ENCODE measurements at places on chromosomes 6 and 20.

DNA sequence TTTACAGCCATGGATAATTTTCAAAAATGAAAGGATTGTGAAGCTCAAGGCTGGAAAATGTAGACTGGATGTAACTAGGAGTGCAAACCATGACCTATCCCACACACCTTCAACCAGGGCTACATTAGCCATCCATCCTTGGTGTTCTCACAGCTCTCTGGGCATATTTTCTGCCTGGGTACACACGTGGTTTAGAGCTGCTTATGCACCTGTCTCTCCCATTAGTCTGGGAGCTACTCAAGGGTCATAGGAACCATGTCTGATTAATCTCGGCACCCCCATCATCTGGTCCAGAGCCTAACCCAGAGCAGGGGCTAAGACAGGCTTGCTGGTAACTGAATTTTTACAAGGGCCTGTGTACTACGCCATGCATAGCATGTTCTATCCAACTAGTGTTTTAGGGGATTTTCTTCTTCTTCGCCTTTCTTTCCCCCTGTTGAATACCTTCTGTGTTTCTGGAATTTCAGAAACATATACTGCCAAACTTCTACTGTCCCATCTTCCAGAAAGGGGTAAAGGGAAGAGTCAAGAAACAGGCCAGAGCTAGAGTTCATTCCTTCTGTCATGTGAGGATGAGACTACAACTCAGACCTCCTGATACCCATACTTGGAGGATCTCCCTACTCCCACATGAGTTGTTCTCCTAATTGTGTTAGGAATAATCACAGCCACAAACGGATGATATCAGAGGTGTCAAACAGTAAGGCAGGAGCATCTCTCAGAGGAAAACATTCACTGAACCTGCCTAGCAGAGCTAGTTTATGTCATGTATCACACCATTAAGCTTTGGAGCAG is 25.4 kb upstream of the FAM83C start:
- no peaks in the 10 kb centered on the region for H3K27me3 ChIP-seq
- no peak for DNase-seq
- no peak overlapping the region for H3K27ac ChIP-seq
- no peak overlapping the region for H3K4me3 ChIP-seq
- H3K36me3 ChIP-seq: no peaks in the 10 kb centered on the region

- no peak overlapping the region for H3K4me3 ChIP-seq
- no peaks in the 10 kb centered on the region for H3K27me3 ChIP-seq
- H3K36me3 ChIP-seq: no peaks in the 10 kb centered on the region
- DNase-seq: no peak
These were observed 82.1 kb upstream of the COL21A1 start for GRCh38 chr6:56329271-56330050.

GRCh38 chr6:72324591-72324990 is 297.3 kb upstream of the KCNQ5 start:
- no peaks in the 10 kb centered on the region for H3K36me3 ChIP-seq
- H3K27ac ChIP-seq: no peak overlapping the region
- no peaks in the 10 kb centered on the region for H3K27me3 ChIP-seq
- H3K4me1 ChIP-seq: no peaks in the 10 kb centered on the region

- H3K4me3 ChIP-seq: no peak overlapping the region
- DNase-seq: no peak
- H3K4me1 ChIP-seq: no peaks in the 10 kb centered on the region
- no peaks in the 10 kb centered on the region for H3K27me3 ChIP-seq
These were observed 14.6 kb upstream of the SLC22A7 start for GRCh38 chr6:43283514-43283901.

DNA sequence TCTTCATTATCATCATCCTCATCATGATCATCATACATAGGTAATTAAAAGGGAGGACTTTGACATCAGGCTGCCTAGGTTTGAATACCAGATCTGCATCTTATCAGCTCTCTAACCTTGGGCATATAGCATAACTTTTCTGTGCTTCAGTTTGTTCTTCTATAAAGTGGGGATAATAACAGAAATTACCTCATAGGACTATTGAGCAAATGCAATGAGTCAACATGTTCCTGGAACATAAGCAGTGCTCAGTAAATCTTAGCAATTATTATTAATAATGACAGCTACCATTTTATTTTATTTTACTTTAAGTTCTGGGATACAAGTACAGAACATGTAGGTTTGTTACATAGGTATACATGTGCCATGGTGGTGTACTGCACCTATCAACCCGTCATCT is 7.2 kb downstream of the C20orf202 start:
- no peaks in the 10 kb centered on the region for H3K36me3 ChIP-seq
- H3K27ac ChIP-seq: no peak overlapping the region
- DNase-seq: no peak
- no peak overlapping the region for H3K4me3 ChIP-seq
- H3K27me3 ChIP-seq: no peaks in the 10 kb centered on the region
- no peaks in the 10 kb centered on the region for H3K4me1 ChIP-seq
